ENCODE measurements at places on chromosomes 7 and 10.

DNA sequence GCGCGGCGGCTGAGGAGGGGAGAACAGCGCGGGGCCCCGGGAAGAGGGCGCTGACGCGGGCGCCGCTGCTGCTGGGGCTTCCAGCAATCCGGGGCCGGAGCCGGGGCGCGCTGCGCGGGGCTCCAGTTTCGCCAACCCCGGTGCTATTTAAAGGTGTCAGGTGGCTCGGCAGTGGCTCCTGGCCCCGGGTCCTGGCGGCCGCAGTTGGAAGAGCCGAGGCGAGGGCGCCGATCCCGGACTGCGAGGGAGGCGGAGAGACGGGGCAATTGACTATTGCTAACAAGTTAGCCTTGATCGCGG is 347 bp downstream of the LBX1 start:
- DNase-seq, result no peak

- DNase-seq, result no peak
Observed at GRCh38 chr10:58177362-58177947, 90.2 kb downstream of the IPMK start.

GRCh38 chr7:80635533-80635932 is 2.9 kb upstream of the CD36 start:
- no peak for DNase-seq

- DNase-seq, result no peak
Observed at GRCh38 chr10:21599582-21599981, 65.5 kb downstream of the MLLT10 start.

- no peak for DNase-seq
Observed at GRCh38 chr10:74008212-74008731, 10.4 kb downstream of the VCL start.

DNA sequence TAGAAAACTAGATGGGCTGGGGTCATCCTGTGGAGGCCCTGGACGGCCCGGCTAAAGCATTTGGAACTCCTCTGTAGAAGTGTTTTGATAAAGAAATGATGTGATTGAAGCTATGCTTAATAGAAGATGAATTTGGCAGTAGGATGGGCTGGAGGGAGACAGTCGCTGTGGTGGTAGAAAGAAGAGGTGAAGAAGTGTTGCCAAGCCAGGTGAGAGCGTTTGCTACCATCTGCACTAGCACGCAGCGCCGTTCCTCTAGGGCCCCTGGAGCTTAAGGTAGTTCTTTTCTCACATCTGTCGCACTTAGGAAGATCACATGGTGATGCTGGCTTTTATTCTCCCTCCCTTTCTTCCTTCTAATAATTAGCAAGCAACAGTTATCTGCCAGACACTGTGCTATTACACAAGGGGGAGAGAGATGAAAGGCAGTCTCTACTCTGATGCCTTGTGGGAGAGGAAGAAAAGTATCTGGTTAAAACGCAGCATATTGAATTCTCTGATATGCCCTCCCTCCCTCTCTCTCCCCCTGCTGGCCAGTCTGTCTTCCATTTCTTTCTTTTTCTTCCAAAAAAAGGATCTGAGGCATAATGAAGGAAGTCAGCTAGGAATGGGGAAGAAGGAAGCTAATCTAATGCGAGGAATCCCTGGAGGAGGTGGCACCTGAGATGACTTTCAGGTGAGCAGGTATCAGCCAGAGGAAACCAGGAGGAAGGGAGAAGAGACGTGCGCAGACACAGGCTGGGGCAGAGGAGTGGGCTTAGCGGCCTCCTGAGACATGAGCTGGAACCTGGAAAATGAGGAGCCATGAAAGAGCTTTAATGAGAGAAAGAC is 162.3 kb upstream of the KLF14 start:
- no peak for DNase-seq

- DNase-seq, result no peak
Observed at GRCh38 chr10:124621637-124622036, 122.5 kb downstream of the FAM53B start.

DNA sequence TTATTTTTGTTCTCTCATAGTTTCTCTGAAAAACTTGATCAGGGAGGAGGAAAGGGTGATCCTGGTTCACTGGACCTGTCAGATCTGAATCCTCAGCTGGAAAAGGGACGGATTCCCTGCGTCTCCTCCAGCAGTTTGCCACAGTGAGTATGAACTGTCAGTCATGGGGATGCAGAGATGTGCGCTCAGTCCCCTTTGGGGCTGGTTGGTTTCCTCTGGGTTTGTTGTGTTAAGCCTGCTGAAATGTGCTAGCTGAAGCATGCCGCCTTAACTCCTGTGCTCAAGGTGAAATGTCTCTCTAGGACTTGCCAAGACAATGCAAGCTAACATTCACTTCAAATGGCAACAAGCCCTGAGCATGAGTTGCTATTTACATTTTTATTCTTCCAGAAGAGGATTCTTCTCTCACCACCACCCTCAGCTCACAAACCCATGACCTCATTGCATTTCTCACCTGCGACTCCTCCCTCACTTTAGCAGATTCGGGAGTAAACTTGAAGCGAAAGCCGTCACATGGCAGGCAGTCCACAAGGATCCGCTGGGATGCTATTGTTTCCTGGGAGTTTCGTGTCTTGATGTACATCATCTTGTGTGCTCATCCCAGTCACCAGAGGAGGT is 192.9 kb upstream of the FZD8 start:
- DNase-seq, result no peak

DNA sequence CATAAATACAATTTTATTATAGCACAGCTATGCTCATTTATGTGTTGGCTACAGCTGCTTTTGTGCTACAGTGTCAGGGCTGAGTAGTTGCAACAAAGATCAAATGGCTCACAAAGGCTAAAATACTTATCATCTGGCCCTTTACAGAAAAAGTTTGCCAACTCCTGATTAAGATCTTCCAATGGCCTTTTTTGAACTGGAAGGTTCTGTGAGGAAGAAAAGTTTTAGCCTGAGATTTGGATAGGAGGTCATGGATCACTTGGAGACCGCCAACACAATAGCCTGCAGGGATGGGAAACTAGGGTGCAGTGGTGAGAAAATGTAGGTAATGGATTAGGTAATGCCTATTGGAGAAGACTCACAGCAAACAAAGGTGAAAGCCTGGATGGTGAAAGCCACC is 169.8 kb downstream of the NOC3L start:
- DNase-seq, result no peak

DNA sequence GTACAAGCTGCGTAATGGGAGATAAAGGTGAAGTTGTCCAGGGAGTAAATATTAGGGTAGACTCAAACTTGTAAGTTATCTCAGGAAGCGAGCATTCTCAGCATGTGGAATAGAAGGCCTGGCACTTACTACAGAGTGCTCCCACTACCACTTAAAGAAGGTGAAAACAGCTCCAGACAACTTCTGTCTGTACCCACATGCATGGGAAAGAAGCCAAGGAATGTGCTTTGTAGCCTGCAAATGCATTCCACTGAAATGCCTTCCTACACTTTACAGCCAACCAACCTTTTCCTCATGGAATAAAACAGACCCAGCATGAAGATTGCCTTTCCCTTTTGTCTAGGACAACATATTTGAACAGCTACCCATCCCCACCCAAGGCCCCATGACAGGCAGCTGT is 45.4 kb upstream of the NPSR1 start:
- DNase-seq, result no peak

GRCh38 chr7:108403597-108404217 is 52.5 kb downstream of the NRCAM start:
- DNase-seq, result no peak

- no peak for DNase-seq
Observed at GRCh38 chr7:47905076-47905920, 43.0 kb downstream of the PKD1L1 start.

DNA sequence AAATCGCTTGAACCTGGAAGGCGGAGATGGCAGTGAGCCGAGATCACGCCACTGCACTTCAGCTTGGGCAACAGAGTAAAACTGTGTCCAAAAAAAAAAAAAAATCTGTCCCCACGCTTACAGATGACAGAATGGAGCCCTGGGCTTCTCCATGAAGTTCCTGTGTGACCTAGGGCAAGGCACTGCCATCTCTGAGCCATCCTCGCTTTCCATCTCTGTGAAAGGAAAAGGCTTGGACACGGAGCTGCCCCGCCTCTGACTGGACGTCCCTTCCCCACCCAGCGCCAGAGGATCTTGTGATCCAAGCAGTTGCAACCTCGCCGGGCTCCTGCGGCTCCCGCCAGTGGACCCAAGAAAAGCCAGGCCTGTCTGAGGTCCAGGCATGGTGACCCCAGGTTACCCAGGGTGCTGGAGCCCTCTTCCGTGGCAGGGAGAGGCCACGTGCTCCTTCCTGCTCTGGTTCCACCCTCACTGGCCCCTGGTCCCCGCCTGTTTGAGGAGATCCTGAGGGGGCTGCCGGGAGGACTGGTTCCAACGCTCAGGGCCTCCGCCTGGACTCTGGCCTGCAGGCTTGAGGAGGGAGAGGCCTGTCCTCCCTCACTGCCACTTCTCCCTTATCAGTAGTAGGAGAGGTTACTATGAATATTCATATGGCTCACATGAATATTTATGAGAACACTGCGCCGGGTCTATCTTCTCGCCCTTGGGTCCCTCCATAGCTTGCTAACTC is 25.6 kb upstream of the ELFN1 start:
- no peak for DNase-seq

GRCh38 chr7:28002638-28003037 is 178.0 kb downstream of the JAZF1 start:
- DNase-seq, result no peak

GRCh38 chr10:129104266-129105045 is 362.6 kb upstream of the MGMT start:
- no peak for DNase-seq

DNA sequence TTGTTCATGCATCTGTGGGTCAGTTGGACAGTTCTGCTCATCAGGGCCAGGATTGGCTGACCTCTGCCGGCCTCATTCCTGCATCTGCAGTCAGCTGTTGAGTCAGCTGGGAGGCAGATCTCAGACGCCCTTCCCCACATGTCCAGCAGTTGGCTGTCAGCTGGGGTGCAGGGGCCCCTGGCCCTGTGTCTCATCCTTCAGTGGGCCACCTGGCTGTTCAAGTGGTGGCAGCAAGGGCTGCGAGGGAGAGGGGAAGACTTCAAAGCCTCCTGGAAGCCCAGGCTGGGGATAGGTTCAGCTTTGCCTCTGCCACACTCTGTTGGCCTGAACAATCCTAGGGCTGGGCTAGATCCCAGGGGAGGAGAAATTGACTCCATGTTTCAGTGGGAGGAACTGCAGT is 33.2 kb downstream of the TACR2 start:
- no peak for DNase-seq

DNA sequence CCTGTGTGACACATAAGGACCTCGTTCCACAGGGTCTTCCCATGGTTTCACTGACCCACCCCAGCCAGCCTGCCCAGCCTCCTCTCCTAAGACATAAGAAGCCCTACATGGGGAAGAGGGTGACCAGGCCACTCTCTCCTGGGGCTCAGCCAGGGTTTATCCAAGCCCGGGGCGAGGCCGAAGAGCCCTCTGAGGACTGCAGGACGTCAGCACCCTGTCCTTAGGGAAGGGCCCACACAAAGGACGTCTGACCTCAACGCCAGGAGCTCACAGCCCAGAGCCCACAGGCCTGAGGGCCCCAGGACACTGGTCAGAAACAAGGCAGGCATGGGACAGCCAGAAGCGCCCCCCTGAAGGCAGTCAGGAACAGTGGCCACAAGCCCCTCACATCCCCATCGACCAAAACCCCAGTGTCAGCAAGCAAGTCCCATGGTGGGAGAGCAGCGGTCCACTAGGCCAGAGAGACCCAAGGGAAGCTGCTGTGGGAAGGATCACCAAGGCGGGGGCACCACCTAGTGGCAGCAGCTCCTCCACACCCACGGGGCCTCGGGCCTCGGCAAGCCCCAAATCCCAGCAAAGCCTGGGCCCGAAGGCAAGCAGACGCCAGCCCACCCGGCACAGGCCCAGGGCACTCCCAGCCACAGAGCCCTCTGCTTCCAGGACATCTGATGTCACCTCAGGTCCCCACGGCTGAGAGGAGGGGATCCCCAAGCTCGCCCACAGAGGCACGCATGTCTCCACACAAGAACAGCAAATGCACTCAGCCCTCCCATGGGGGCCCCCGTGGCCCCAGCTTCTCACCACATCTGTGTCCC is 23.4 kb downstream of the MAD1L1 start:
- DNase-seq, result no peak

GRCh38 chr7:81484261-81484660 is 285.6 kb downstream of the HGF start:
- DNase-seq, result no peak

GRCh38 chr7:112282476-112283188 is 76.1 kb downstream of the ZNF277 start:
- no peak for DNase-seq

GRCh38 chr7:129853661-129854268 is 99.0 kb downstream of the UBE2H start:
- DNase-seq, result no peak

DNA sequence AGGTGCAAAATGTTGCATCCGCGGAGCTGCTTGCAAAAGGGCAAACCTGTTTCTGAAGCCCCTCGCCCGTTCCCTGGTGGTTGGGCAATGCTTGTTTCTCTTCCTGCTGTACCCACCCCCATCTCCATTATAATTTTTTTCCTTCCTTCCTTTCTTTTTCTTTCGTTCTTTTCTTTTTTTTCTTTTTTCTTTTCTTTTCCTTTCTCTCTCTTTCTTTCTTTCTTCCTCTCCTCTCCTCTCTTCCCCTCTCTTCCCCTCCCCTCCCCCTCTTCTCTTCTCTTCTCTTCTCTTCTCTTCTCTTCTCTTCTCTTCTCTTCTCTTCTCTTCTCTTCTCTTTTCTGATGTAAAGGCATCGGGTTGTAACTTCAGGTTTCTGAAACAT is 278.2 kb downstream of the GATA3 start:
- DNase-seq, result no peak

- no peak for DNase-seq
Observed at GRCh38 chr10:103025696-103026095, 107.6 kb downstream of the CNNM2 start.

DNA sequence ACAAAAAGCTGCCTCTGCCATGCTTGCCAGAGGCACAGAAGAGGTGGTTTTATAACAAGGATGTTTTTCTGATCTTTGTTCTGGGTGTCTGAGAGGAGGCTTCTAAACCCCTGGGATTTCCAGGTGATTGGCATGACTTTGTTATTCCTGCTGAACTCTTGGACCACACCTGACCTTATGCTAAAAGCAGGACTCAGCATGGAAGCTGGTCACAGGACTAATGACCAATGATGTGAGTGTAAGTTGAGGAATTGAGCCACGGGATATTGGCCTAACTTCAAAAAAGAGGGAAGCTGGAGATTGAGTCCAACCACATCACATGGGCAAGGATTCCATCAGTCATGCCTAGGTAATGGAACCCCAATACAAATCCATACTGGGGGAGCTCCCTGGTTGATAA is 437.9 kb downstream of the POM121L12 start:
- no peak for DNase-seq

- DNase-seq, result no peak
Observed at GRCh38 chr7:39637400-39637799, 14.0 kb downstream of the RALA start.

GRCh38 chr10:124742413-124743190 is 1.6 kb downstream of the FAM53B start:
- no peak for DNase-seq

All from stimulated activated CD8-positive, alpha-beta memory T cell treated with anti-CD3 and anti-CD28 coated beads, Interleukin-15, amount 100 ng/mL, for 24 hours (primary cell).